Jurkat, Clone E6-1 (cell line): ENCODE measurements at places on chromosomes 12 and 14.

- no peak for DNase-seq
Observed at GRCh38 chr12:120698665-120699064, 11.6 kb upstream of the UNC119B start.

DNA sequence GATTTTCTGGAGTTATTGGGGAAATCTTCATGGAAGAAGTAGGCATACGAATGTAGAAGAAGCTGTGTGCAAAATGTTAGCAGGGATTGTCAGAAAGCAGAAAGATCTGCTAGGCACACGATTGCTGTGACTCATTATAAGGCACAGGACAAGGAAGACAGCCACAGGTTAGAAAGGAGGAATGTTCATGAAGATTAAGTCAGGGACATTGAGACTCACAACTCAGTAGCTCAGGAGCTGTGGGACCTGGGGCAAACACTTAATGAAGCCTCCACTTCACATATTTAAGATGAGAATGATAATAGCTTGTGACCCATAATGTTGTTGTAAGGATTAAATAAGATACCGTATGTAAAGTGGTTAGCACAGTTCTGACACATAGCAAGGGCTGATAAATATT lies 26.6 kb upstream of the RTRAF start:
- DNase-seq, result no peak

DNA sequence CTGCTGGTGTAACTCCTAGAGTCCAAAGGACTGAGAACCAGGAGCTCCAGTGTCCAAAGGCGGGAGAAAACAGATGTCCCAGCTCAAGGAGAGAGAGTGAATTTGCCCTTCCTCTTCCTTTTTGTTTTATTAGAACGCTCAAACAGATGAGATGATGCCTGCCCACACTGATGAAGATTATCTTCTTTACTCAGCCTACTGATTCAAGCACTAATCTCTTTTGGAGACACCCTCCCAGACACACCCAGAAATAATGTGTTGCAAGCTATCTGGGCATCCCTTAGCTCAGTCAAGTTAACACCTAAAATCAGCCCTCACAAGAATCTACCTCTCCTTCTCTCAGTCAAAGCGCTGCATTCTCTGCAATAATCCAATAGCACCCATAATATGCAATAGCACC lies 78.2 kb upstream of the BCL2L14 start:
- DNase-seq, result no peak

GRCh38 chr12:64390275-64390851 lies at the start of gene C12orf56:
TSS of gene C12orf56 (minus strand) at chr12:64390758. CDS start at chr12:64390565, 193 bp downstream.
- no peak for DNase-seq

GRCh38 chr14:50545618-50546017 lies 13.2 kb upstream of the MAP4K5 start:
- no peak for DNase-seq

DNA sequence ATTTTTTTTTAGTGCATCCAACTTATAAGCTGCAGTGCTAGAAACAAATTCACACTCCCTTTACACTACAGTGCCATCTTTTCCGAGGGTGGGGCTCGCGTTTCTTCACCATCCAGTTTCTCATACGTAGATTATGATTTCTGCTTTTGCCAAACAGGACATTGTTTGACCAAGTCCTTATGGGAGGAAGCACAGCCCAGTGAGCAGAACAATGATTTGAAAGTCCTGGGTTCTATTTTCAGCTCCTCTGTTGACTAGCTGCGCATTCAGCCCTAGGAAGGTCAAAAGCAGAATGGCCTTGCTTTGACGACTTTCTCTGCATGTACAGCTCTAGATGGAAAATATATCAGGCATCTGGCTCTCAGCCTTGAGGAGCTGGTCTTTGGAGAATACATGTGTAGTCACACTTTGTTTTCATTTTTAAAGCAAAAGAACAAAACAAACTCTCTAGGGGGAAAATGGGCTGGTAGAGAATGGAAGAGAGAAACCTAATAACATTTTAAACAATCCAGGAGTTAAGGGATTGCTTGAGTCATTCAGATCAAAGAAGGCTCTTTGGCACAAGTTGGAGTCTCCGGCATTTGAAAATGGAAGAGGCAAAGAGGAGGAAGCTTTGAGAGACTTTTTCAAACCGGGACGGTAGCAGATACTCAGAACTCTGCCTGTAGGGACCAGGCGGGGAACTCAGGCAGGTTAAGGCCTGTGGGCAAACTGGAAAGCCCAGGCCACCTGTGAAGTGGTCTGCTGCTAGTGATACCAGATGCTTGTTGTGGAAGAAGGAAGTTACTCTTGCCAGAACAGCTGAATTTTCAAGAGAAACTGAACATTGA lies 257.3 kb upstream of the PLEKHG7 start:
- peak; percentile 43 for DNase-seq

- no peak for DNase-seq
Observed at GRCh38 chr12:4178424-4179170, 95.0 kb upstream of the CCND2 start.

DNA sequence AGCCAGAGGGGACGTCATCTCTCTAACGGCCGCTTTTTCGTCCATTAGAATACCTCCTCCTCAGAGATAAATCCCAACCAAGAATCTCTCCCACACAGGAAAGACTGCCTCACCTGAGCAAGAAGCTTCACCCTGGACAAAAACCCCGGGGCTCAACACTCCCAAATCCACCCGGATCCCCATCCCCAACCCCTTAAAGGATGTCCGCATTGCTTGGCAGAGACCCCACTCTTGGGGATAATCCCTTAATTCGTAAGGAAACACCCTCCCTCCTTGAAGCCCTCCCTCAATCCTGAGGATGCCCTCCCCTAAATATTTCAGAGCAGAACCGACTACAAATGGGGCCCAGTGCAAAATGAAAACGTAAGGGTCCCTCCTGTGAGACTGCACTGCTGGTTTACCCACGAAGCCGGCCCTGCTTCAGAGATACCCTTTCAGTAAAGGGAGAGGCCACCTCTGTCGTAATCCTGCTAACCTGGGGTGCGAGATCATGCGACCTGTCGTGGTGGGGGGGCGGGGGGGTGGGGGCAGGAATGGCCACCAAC lies 655 bp upstream of the DYNLL1 start:
- no peak for DNase-seq

GRCh38 chr14:74504874-74505720 lies 11.5 kb downstream of the ISCA2 start:
- DNase-seq, result no peak

GRCh38 chr12:132046561-132046960 lies 96.8 kb downstream of the EP400 start:
- no peak for DNase-seq

GRCh38 chr12:53453953-53454640 lies 2.2 kb downstream of the PCBP2 start:
- no peak for DNase-seq

- DNase-seq, result peak; percentile 45
Observed at GRCh38 chr12:85057370-85057963, 21.3 kb downstream of the LRRIQ1 start.

DNA sequence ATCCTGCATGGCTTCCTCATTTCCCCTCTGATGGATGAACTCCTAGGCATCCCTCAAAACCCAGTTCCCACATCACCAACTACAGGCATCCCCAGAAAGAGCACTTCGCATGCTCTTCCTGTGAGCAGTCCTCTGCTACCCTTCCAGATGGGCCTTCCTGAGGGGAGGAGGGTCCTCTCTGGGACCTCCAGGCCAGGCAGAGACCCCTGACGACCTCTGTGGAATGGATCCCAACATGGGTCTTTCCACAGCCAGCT lies 1.9 kb downstream of the AKT1 start:
- no peak for DNase-seq

DNA sequence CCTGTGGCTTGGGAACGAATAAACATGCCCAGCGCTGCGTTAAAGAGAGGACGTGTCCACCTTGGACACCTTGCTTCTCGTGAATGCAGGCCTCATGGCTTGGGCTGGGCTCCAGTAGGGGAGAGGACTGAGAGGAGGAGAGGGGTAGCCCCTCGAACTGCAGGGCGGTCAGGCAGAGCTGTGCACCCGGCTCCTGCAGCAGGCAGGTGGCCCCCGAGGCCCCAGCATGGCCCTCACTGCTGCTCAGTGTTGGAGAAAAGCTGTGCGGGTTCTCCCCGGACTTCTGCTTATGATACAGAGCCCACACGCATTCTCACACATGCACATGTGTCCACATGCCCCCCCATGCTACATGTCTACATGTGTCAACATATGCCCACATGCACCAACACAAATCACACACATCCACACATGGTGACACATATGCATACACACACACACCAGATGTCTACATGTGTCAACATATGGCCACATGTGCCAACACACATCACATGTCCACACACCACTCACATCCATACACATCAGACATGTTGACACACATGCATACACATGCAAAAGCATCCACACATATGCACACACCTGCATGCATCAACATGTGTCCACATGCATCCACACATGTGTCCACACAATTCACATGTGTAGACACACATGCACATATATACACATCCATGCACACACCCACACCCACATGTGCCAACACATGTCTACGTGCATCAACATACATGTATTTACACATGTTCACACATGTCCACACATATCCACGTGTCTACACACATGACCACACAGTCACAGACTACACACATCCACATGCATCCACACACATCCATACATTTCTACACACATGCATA lies 3.0 kb downstream of the ADGRD1 start:
- DNase-seq, result no peak

DNA sequence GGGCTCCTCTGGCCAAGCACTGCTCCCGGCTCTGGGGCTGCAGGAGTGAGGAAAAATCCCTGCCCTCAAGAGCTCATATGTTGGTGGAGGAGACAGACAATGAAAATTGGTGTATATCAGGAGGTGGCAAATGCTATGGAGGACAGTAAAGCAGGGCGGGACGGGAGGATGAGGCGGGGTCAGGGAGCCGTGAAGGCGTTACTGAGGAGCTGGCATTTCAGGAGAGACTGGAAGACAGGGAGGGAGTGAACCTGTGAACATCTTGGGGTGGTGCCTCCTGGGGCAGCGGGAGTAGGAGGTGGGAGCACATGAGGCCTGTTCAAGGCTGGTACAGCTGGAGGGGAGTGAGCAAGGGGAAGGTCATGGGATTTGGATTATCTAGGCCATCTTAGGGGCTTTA lies 26.6 kb downstream of the TSPAN9 start:
- no peak for DNase-seq

- no peak for DNase-seq
Observed at GRCh38 chr12:12221560-12221959, 45.3 kb downstream of the LRP6 start.

DNA sequence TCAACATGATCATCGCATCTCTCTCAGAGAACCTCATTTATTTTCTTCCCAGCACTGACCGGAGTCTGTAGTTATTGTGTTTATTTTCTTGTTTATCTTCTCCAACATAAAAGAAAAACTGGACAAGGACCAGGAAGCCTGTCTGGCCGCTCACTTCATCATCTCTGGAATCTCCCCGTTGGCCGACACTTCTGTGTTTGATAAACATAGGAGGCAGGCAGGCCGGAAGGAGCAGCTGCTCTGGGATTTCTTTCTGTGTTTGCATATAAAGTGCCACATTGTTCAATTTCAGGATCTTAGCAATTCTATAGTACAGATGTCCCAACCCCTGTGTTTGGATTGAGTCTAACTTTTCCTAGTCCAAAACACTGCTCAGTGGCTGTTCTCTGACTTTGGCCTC lies 53.3 kb downstream of the ACACB start:
- no peak for DNase-seq

- peak; percentile 24 for DNase-seq
Observed at GRCh38 chr12:101490286-101490920, 15.3 kb downstream of the SPIC start.

- no peak for DNase-seq
Observed at GRCh38 chr14:29853272-29853671, 74.4 kb downstream of the PRKD1 start.

DNA sequence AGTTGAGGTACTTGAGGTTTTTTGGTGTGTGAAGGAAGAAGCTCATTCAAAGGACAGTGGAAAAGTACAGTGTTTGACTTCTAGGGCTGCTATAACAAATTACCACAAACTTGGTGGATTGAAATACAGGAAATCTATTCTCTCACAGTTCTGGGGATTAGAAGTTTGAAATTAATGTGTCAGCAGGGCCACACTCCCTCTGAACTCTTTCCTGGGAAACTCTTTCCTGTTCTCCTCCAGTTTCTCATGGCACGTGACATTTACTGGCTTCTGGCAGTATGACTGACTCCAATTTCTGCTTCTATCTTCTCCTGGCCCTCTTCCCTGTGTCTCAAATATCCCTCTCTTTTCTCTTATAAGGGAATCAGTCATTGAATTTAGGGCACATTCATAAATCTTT lies 160.2 kb downstream of the CCDC91 start:
- no peak for DNase-seq

- peak; percentile 41 for DNase-seq
Observed at GRCh38 chr12:124915239-124916236, 1.1 kb upstream of the UBC start.

GRCh38 chr12:105910030-105910429 lies 228.7 kb downstream of the NUAK1 start:
- no peak for DNase-seq

GRCh38 chr12:69885658-69886057 lies 60.6 kb downstream of the MYRFL start:
- no peak for DNase-seq

DNA sequence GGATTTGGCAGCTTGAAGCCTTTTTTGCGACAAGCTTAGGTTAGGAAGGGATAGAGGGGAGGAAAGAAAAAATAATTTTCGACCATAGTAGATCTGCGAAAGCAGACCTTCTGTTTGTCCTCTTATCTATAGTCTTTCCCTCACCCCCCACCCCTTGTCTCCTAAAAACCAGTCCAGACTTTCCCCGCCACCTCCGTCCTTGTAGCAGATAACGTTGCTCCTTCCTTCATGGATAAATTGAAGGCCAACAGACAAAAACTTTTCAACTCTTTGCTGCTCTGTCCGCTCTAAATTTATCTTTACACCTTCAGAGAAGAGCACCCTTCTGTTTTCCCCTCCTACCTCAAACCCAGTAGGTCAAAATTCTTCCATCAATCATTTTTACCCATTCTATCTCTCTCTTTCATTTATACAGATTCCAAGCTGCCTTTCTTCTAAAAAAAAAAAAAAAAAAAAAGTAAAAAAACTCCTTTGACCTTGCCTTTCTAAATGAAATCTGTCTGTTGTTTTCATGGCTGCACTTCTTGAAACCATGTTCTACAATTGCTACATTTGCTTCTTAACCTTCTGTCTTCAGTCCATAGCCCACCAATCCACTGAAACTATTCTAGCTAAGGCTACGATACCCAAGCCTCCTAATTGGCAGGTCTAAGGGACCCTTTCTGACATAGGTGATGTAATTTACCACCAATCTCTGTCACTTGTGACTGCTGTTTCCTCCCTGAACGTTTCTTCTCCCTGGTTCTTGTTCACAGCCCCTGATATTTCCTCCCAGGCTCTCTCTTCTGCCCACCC lies 11.1 kb upstream of the NEMF start:
- DNase-seq, result peak; percentile 58
